HCT116 (cell line): ENCODE measurements at places on chromosomes 1 and 21. TPM values are rescaled to one million over a fixed set of nuclear protein-coding genes. Genes with fewer than 3 reads are reported as not detected.

C1orf87 gene
- not detected for total RNA-seq

RPTN gene
- not detected for total RNA-seq

GRCh38 chr1:4868521-4868920, 214.1 kb downstream of the AJAP1 start:
- H3K27me3 ChIP-seq = no peaks in the 10 kb centered on the region
- H3K27ac ChIP-seq = no peak overlapping the region
- H3K4me3 ChIP-seq = no peak overlapping the region
- no peak for DNase-seq
- H3K36me3 ChIP-seq = no peaks in the 10 kb centered on the region

- no peaks in the 10 kb centered on the region for H3K27me3 ChIP-seq
- peaks cover 71% of the 10 kb centered on the region for H3K4me1 ChIP-seq
- no peaks in the 10 kb centered on the region for H3K36me3 ChIP-seq
- no peak for DNase-seq
- no peak overlapping the region for H3K4me3 ChIP-seq
- H3K27ac ChIP-seq = peak overlapping the region; percentile 1; the same call in 1 of the 2 replicates
Measured at GRCh38 chr1:27003745-27004470, 8.7 kb downstream of the TENT5B start.

- H3K4me1 ChIP-seq = peaks cover 2% of the 10 kb centered on the region; the same call in 1 of the 2 replicates
- DNase-seq = no peak
Measured at GRCh38 chr1:110133436-110133835, 16.9 kb upstream of the SLC6A17 start.

DNA sequence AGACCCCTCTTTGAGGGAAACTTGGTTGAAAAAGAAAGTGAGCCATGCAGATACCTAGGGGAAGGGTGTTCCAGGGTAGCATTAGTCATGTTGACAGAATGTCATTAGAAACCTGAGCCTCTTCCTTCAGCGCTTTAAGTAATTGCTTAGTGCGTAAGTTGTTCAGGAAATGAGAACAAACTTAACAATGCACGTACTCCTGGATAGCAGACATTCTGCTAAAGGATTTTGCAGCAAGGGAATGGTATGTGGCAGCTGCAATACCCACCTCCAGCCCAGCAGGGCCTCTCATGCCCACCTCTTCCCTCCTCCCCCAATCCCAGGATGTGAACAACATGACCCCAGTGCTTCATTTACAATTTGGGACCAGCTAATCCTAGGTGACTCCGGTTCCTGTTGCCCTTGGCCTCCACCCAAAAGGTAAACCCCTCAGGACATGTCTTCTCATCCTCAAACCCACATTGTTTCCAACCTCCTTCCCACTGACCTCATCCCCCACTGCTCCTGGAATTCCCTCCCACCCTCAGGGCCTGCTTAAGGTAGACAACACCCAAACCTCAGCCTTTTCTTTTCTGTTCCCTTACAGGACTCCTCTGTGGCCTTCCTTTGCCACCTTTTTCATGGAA, 98.0 kb upstream of the BCAR3 start:
- no peaks in the 10 kb centered on the region for H3K27me3 ChIP-seq
- DNase-seq = peak; percentile 83
- H3K4me1 ChIP-seq = peaks cover 23% of the 10 kb centered on the region
- H3K4me3 ChIP-seq = peak overlapping the region; percentile 34
- no peaks in the 10 kb centered on the region for H3K36me3 ChIP-seq

DNA sequence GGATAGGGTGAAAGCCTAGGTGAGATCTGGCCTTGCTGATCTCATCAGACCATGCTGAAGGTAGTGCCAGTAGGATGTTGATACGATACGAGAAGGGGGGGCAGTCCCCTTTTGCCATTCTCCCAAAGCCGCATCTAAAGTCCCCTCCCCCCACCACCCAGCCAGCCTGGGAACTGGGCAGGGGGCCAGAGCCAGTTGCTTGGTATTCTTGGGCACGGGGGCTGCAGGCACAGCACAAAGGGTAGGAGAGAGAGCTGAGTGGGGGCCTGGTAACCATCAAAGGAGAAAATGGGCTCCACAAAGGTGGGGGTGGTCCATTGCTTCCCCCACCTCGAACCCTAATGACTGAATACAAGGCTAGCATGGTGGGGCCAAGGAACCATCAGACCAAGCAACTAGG, 5.4 kb downstream of the PEA15 start:
- no peak for DNase-seq
- H3K4me1 ChIP-seq = peaks cover 6% of the 10 kb centered on the region; the same call in 1 of the 2 replicates
- peaks cover 36% of the 10 kb centered on the region for H3K36me3 ChIP-seq
- H3K4me3 ChIP-seq = no peak overlapping the region
- H3K27ac ChIP-seq = no peak overlapping the region
- H3K27me3 ChIP-seq = no peaks in the 10 kb centered on the region

GRCh38 chr1:193634470-193634869, 448.1 kb upstream of the B3GALT2 start:
- H3K4me1 ChIP-seq = no peaks in the 10 kb centered on the region
- H3K27me3 ChIP-seq = no peaks in the 10 kb centered on the region
- H3K27ac ChIP-seq = no peak overlapping the region
- no peaks in the 10 kb centered on the region for H3K36me3 ChIP-seq
- H3K4me3 ChIP-seq = no peak overlapping the region
